ENCODE measurements at places on chromosomes 6 and 20.

- DNase-seq: no peak
Measured at GRCh38 chr20:48731536-48731935, 96.3 kb downstream of the PREX1 start.

GRCh38 chr20:43448748-43449535 is 8.8 kb upstream of the SRSF6 start:
- peak; percentile 42 for DNase-seq

GRCh38 chr6:143698759-143699429 is 21.1 kb downstream of the PHACTR2 start:
- DNase-seq: no peak

GRCh38 chr6:74581681-74582080 is 624.2 kb downstream of the COL12A1 start:
- no peak for DNase-seq

- no peak for DNase-seq
Measured at GRCh38 chr6:71199736-71200135, 88.9 kb upstream of the OGFRL1 start.

DNA sequence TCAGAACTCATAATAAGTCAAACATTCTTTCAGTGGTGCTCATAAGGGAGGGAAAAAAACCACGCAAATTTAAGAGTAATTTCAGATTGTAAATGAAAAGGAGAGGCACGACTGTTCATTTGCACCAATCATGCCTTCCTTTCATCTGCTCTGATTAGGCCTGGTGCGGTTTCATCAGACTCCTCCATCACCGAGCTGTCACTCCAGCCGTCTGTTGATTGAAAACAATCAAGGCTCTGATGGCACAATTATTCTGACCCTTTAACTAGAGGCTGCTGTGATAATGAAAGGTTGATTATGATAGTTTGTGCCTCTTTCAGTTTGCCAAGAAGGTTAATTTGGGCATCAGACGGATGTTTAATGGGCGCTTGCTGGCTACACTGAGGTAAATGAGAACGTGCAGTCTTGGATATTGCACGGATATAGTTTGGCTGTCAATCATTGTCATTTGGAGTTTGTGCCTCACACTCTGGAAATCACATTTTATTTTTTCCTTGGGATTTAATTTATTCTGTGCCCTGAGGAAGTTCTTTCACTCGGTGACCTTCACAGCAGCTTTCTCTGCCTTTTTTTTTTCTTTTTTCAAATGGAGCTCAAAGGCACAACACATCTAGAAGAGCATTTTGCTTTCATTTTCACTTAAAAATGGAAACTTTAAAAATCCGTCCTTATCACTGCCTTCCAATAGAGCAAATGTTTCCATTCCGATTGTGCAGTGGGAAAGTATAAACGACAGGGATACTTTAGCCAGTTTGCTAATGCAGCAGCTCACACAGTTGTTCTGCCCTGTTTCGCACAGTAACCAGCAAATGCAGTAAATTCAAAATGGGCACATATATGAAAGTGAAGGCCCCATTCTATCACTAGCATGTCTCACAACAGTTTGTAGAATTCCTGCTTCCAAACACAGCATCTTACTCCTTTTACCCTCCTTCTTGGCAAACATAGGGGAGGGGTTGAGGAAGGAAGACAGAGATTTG is 172.8 kb downstream of the KLHL32 start:
- DNase-seq: no peak

DNA sequence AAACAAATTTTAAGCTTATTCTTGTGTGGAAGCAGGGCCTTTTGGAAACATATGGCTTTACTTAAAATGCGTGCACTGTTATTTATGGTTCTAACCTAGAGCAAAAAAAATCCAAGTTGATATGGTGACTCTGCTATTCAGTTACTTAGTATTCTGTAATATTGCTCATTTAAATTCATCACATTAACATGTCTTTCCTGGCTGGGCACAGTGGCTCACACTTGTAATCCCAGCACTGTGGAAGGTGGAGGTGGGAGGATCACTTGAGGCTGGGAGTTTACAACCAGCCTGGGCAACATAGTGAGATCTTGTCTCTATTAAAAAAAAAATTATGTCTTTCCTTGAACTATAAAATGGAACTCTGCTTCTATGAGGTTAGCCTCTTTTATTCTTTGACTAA is 57.8 kb upstream of the SDHAF4 start:
- DNase-seq: no peak

GRCh38 chr6:52190409-52190808 is 4.2 kb downstream of the IL17A start:
- DNase-seq: no peak

DNA sequence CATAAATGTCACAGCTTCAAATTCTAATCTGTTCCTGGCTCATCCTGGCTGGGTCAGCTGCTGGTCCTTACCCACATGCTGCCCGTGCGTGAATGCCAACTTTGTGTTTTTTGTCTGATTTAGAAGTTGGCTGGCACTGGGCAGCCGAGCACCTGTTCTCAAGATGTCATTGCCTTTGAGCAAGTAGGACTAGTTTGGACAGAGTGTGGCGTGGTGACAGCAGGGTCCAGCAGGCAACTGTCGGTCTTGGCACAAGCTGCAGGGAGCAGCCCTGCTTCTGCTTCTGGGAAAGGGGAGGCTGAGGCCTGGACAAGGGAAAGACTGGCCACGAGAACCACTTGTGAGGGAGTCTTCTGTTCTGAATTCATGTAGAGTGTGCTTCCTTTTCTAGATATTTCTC is 26.4 kb upstream of the ADRM1 start:
- DNase-seq: no peak

DNA sequence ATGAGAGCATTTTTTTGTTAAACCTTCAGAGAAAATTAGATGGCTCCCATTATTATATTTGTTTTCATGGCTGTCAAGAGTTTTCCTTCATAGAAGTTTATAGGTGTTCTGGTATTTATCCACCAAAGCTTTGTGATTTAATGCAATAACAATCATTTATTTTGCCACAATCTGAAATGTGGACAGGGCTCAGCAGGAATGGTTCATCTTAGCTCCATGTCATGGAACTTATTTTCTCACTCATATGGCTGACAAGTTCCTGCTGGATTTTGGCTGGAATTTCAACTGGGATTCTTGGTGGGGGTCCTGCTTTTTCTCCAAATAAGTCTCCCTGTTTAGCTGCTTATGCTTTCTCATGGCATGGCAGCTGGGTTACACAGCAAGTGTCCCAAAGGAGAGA is 876.7 kb downstream of the QKI start:
- DNase-seq: no peak

- DNase-seq: no peak
Measured at GRCh38 chr6:121498481-121499276, 63.2 kb downstream of the GJA1 start.

DNA sequence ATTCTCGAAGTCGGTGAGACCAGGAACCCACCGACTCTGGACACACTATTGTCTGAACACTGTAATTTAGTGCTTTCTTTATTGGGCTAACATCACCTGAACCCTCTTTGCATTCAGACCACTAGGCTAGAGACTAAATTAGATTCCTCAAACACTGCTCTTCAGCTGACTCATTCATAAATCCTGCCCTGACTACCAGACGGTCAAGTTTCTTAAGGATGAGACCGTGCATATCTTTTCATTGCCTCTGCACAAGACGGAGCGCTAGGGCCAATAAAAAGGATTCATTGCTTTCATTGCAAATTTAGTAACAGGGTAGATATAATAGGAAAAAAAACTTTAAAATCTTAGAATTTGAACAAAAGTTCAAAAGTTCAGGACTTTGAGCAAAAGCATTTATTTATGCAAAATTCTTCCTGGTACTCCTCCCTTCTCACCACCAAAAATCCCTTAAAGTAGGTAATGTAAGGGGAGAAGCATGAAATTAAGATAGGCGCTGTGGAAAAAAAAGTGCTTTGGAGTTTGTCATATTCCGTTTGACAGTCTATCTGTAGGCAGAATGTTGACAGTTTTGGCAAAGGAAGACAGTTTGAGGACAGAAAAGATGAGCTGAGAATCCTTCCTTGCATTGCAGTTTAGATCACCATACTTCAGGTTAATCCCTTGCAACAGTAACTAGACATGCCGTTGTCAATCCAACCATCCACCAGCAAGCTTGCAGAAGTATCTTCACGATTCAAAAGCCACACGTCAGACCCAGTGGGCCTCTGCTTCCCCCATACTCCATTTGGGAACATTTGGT is 328.6 kb upstream of the JARID2 start:
- no peak for DNase-seq

DNA sequence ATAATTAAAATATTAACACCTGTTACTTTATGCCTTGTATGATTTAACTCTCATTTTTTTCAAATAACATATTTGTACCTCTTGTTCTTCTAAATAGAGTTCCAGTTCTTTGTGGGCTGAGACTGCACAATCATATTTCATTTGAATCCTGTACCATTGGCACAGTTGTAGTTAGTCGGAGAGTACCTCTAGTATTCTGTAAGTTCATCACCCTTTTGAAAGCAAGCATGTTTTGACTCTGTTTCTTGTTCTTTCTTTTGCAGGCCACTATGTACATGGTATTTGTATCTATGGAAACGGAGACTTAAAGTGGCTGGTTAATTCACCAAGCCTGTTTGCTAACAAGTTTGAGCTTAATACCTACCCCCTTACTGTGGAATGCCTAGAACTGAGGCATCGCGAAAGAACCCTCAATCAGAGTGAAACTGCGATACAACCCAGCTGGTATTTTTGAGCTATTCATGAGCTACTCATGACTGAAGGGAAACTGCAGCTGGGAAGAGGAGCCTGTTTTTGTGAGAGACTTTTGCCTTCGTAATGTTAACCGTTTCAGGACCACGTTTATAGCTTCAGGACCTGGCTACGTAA is 68.2 kb downstream of the C6orf52 start:
- DNase-seq: no peak

DNA sequence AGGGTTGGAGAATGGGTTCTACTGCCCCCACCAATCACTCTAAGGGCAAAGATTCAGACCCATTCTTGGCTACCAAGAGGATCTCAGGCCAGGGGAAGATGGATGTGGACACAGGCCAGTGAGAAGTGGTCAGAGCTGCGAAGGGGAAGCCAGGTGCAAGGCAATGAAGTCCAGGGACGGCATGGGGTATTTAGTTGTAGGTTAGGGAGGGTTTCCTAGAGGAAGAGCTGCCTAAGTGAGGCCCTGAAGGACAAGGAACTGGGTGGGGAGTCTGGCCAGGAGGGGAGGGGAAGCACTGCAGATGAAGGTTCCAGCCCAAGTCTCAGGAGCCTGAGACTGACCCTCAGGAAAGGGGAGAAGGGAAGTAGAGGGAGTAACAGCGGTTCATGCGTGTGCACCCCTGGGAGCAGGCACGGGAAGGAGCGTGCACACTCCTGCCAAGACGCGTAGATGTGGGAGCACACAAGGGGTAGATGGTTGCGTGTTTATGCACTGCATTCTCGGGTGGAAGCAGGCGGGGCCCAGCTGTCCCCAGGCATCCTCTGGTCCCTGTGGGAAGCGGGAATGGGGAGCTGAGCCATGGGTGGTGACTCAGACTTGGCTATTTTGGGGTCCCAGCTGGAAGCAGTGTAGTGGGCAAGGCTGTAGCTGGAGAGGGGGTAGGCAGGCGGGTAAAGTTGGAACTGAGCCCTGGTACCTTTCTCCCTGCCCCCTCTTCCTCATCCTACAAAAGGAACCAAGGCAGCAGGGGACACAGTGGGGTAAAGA is 3.3 kb downstream of the ACTL10 start:
- no peak for DNase-seq

GRCh38 chr6:44074439-44074812 is 52.8 kb downstream of the MRPL14 start:
- DNase-seq: peak; percentile 83

DNA sequence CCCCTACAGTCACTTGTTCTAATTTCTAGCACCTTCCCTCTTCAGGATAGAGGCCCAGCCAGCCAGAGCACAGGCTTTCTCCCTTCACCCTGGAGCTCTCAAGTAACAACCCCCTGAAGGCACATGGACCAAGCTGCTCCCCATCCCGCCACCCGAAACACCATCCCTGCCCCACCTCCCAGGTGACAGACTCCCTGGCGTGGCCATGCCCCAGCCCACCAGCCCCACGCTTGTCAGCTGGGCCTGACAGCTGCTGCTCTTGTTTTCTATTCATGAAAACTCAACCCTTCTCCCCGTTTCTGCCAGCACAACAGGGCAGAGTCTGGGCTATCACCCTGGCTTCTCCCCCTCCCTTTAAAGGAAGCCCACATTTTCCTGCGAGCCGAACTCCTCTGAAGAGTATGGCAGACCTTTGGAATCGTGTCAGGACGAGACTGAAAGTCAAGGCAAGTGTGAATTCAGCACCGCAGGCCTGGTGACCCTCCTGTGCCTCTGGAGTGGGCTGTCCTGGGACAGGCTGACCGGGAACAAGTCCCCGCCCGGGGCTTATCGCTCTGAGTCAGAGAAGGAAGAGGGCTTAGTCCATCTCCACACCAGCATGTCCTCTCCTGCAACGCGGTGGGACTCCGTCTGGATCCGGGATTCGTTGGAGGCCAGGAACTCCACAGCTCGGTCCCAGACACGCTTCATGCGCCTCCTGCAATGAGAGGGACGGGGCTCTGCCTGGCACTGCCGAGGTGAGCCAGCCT is 16.7 kb downstream of the LEMD2 start:
- no peak for DNase-seq

- no peak for DNase-seq
Measured at GRCh38 chr6:48615041-48615440, 504.0 kb upstream of the PTCHD4 start.

GRCh38 chr6:124947971-124948451 is 14.2 kb upstream of the RNF217 start:
- no peak for DNase-seq

DNA sequence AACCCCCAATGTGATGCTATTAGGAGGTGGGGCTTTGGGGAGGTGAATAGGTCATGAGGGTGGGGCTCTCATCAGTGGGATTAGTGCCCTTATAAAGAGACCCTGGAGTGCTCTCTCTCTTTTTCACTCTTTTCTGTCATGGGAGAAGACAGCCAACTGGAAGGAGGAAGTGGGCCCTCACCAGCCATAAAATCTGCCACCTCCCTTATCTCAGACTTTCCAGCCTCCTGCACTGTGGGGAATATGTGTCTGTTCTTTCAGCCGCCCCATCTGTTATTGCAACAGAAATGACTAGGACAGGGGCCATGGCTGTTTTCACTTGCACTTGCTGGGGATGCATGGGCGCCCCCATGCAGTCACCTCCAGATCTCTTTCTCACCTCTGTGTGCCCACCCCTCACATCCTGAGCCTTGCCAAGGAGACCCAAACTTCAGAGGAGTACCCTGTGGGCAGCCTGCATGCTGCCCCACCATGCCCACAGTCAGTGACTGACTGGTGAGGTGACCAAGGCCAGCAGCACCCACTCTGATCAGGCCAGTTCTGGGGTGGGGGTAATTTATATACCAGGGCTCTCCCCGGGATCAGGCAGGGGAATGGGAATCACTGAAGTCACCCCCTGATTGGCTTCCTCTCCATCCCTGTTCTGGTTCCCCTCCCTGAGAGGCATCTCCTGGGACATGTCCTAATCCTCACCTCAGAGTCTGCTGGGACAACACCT is 118.4 kb downstream of the ANKRD60 start:
- no peak for DNase-seq

GRCh38 chr6:115899730-115900282 is 160.9 kb downstream of the FRK start:
- DNase-seq: no peak

DNA sequence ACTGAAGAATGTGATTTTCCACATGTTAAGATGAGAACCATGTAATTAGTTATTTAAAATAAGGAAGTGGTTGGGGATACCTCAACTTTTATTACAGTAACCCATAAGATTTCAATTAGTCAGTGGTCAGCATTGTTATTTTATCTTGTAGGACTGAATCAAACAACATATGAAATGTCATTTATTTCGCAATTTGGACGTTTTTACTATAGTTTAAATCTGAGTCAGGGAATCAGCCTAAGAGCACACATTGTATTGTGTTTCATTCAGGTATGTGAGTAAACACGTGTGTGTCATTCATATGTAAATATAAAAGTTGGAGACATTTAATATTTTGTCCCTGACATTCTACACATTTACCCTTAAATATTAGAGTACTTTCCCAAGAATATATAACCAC is 1418.7 kb downstream of the GRIK2 start:
- DNase-seq: no peak

Data from activated naive CD8-positive, alpha-beta T cell treated with anti-CD3 and anti-CD28 coated beads, Interleukin-2, amount 10 ng/mL, durations not matched to agents 7 days and 5 days (primary cell).